Left cardiac atrium (tissue), 4 donors: ENCODE measurements at places on chromosomes 11 and 22. TPM values are rescaled to one million over a fixed set of nuclear protein-coding genes. Genes with fewer than 3 reads are reported as not detected.

- DNase-seq: no peak
Measured at GRCh38 chr11:18013790-18014507, 1.1 kb upstream of the SERGEF start.

- DNase-seq: no peak
Measured at GRCh38 chr11:11163236-11163635, 189.8 kb downstream of the CSNK2A3 start.

DNA sequence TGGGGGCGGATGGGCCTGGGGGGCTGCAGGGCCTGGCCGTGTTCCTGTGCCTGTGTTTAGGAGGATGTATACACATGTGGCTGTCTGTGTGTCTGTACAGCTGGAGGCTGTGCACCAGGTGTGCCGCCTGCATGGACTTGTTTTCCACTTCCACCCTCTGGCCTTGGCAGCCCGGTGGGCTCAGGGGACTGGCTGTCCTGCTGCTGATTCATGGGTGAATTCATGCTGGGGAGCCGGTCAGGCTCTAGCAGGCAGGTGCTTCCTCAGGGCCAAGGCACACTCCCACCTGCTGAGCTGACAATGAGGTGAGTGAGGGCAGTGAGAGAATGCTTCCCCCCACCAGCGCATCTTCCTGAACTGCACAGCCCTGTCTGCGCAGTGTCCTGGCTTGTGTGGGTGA is 88.4 kb downstream of the CCDC81 start:
- DNase-seq: no peak

DNA sequence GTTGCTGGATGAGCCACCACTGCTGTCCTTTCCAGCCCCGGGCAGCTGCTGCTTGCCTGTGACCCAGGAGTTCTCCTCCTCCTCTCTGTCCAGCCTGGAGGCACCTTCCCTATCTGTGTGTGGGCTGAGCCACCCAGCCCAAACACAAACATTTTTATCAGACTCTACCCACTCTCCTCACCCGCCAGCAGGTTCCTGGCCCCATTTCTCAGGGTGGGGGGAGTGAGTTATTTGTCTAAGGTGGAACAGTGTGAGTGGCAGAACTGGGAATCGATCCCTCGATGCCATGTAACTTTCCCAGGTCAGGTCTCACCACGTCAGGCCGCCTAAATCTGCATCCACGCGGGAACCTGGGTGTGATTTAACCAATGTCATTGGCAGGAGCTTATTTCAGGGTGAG is 20.8 kb upstream of the SMIM38 start:
- no peak for DNase-seq

DNA sequence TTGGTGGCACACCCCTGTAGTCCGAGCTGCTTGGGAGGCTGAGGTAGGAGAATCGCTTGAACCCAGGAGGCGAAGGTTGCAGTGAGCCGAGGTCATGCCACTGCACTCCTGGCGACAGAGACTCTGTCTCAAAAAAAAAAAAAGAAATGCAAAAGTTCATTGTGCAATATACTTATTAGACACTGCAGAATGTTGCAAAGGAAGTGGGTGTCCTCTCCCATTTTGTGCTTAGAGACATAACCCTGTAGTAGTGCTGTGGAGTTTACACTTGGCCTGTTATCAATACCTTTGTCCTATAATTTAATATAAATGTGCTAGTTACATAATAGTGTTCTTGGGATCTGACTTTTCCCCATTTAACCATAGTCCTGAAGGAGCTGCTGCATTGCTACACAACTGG is 9.4 kb downstream of the BCL2L13 start:
- no peak for DNase-seq

OR52N4 gene
- not detected for total RNA-seq

GRCh38 chr11:114159320-114159719 is 99.8 kb downstream of the ZBTB16 start:
- DNase-seq: no peak

- DNase-seq: no peak
Measured at GRCh38 chr11:41099654-41100053, 359.8 kb downstream of the LRRC4C start.

GRCh38 chr11:72784662-72785061 is 9.2 kb downstream of the STARD10 start:
- no peak for DNase-seq

DNA sequence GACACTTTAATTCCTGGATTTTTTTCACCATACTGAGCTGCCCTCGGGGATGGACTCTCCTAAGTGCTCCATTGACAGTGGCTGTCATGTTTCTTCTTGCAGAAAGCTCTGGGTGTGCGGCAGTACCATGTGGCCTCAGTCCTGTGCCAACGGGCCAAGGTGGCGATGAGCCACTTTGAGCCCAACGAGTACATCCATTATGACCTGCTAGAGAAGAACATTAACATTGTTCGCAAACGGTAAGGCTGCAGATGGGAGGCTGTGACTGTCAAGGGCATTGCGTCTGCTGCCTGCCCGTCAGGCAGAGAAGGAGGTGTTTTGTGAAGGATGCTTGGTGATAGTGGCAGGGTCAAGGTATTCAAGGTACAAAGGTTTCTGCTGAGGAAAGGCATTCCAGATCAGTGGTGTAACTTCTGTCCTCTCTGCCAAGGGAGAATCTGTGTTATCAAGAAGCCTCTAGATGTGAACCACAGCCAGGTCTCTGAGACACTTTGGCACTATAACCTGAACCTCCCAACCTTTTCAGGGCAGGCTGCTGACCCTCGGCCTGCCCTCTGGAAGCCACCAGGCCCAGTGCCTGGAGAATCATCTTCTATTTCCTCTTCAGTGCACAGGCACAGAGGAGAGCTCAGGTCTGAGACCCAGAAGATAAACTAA is 30.8 kb downstream of the ACO2 start:
- DNase-seq: no peak

GRCh38 chr22:20569059-20570058 is 61.9 kb downstream of the MED15 start:
- peak; percentile 63 for DNase-seq

GRCh38 chr11:17924713-17925112 is 88.1 kb downstream of the SERGEF start:
- DNase-seq: no peak

DNA sequence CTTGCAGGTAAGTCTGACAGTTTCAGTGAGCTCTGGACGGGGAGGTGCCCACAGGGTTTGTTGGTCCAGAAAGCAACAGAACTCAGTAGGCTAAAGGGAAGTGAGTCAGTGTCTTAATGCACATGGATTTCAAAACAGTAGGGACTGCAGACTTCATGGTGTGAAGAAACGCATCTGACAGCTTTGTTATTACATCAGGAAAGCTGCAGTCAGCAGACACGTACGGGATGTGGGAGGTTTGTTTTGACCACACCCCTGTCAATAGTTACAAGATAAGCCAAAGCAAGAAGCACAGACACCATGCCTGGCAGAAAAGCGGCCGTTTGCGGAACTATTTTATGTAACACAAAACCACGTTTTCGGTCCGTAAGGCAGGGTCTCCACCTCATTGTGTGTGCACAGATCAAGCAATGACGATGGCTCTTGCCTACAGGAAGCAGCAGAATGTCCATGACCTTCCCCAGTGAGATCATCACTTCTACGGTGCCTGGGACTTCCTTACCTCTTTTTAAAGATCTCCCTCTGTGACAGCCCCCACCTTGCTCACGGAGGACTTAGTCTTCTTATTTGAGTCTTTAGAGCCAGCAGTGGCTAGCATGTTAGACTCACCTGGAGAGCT is 58.2 kb upstream of the FTH1 start:
- peak; percentile 81 for DNase-seq

DNA sequence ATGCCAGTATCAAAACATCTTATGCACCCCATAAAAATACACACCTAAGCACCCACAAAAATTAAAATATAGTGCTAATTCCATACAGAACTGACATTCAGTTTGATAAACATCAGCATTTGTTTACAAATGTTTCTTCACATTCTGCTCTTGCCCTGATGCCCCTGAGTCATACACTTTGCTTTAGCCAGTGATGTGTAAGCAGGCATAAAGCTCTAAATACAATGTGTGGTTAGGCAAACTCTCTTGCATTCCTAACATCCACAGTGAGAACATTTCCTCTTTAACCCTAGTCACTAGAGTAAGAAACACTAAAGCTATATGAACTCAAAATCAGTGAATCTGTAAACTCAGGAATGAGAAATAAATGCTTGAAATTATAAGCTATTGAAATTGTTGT is 1060.7 kb downstream of the FAM181B start:
- no peak for DNase-seq

GRCh38 chr11:2313051-2313951 is 11.5 kb downstream of the TSPAN32 start:
- DNase-seq: peak; percentile 42

TMPRSS13 gene
- total RNA-seq: 0.15 TPM

GAL3ST1 gene
- 0.29 TPM for total RNA-seq
